ENCODE measurements at places on chromosomes 7 and 10.

GRCh38 chr7:22671177-22671879, 55.7 kb upstream of the IL6 start:
- DNase-seq = no peak

- peak; percentile 70 for DNase-seq
Observed at GRCh38 chr10:131885391-131886165, 15.2 kb upstream of the PPP2R2D start.

GRCh38 chr7:99789441-99790070, 5.6 kb upstream of the CYP3A4 start:
- no peak for DNase-seq

DNA sequence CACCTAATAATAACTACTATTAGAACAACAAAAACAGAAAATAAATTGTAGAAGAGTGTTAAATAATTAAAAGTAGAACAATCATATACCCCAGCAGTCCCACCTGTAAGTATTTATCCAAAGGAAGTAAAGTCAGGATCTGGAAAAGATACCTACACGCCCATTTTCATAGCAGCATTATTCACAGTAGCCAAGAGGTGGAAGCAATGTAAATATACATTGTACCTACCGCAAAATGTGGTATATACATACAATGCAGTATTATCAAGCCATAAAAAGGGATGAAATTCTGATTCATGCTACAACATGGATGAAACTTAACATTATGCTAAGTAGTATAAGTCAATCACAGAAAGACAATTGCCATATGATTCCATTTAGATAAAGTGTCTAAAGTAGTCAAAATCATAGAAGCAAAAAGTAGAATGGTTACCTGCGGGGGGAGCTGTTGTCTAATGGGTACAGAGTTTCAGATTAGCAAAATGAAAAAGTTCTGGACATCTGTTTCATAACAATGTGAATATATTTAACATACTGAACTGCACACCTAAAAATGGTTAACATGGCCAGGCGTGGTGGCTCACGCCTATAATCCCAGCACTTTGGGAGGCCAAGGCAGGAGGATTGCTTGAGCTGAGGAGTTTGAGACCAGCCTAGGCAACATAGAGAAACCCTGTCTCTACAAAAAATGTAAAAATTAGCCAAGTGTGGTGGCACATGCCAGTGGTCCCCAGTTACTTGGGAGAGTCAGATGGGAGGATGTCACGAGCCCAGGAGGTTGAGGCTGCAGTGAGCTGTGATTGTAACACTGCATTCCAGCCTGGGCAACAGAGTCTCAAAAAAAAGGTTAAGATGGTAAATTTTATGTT, 6.0 kb upstream of the TMED4 start:
- peak; percentile 37 for DNase-seq

DNA sequence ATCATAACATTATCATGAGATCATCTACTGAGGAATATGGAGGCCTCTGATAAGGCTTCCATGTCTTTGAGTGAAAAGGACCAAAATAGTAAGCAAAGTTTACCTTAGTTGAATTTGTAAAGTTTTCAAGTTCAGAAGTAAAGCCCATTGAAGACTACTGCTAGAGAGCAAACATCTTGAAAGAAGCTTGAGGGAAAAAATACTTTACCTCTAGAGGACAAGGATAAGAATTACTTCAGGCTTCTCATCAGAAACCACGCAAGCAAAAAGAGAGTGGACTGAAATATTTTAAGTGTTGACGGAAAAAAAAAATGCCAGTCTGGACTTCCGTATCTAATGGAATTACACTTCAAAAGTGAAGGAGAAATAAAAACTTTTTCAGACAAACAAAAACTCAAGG, 114.3 kb downstream of the MPP7 start:
- DNase-seq = no peak

- no peak for DNase-seq
Observed at GRCh38 chr7:80843018-80843677, 75.7 kb downstream of the SEMA3C start.

DNA sequence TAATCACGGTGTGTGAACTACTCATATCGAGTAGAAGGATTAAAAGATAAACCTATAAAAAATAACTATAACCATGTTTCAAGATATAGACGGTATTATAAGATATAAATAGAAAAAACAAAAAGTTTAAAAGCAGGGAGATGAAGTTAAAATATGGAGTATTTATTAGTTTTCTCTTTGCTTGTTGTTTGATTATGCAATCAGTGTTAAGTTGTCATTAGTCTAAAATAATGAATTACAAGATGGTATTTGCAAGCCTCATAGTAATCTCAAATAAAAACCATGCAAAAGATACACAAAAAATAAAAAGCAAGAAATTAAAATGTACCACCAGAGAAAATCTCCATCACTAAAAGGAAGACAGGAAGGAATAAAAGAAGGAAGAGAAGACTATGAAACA, 83.3 kb downstream of the TES start:
- DNase-seq = no peak

DNA sequence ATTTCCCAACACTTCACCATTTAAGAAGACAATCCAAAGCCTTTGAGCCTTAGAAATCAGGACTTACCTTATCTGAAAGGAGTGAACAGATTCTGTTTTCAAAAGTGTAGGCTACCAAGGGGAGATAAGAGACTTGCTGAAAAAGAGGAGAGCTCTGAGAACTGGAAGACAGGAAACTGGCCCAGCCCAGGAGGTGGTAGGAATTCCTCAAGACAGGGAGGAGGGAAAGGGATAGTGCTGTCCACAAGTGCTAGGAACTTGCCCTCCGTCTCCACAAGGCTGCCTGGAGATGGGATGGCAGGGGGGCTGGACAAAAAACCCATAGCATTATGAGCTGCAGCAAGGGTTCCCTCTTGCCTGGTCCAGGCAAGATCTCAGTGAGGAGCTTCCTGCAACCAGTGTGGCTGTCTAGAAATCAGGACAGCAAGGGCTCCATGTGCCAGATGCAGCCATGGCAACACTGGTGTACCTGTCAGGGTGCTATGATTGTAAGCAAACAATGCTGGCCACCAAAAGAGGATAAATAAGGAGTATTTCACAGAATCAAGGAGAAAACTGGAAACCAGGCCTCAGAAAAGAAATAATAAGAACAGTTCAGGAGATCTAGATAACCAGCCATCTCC, 22.7 kb upstream of the FRMD4A start:
- DNase-seq = no peak

- DNase-seq = no peak
Observed at GRCh38 chr10:128780156-128780761, 654.0 kb upstream of the MKI67 start.

DNA sequence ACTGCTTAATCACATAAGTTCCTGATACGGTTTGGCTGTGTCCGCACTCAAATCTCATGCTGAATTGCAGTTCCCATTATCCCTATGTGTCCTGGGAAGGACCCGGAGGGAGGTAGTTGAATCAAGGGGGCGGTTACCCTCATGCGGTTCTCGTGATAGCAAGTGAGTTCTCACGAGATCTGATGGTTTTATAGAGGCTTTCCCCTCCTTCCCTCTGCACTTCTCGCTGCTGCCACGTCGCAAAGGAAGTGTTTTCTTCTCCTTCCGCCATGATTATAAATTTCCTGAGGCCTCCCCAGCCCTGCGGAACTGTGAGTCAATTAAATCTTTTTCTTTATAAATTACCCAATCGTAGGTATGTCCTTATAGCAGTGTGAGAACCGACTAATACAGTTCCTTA, 226.2 kb downstream of the SKAP2 start:
- no peak for DNase-seq

DNA sequence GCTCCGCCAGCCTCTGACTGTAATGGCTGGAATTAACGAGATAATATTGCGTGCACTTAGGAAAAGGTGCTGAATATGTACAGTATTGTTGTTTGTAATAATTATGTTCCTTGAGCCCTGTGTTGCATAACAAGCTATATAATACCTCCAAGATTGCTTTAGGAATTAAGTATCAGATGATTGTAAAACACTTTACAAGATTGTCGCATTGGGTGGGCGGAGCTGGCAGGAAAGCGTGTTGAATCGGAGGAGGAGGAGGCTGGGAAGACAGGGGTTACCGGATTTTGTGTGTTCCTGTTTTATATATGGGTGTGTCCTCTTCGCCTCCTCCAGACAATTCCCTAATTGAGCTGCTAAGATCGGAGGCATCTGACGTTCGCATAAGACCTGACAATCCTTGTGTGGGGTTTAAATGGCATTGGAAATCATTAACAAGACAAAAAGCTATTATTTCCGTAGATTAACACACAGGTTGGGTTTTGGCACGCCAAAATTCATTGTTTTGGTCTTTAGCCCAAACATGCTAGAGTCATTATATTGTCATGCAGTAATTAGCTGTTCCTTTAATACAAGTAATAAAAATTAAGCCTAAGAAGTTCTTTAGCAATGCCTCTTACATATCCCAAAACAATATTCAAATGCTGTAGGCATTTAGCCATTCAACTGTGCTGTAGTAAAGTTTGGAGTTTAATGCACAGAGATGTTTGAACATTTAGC, 192.9 kb upstream of the SH2B2 start:
- DNase-seq = no peak

- DNase-seq = no peak
Observed at GRCh38 chr10:84292502-84292901, 35.9 kb upstream of the CCSER2 start.

DNA sequence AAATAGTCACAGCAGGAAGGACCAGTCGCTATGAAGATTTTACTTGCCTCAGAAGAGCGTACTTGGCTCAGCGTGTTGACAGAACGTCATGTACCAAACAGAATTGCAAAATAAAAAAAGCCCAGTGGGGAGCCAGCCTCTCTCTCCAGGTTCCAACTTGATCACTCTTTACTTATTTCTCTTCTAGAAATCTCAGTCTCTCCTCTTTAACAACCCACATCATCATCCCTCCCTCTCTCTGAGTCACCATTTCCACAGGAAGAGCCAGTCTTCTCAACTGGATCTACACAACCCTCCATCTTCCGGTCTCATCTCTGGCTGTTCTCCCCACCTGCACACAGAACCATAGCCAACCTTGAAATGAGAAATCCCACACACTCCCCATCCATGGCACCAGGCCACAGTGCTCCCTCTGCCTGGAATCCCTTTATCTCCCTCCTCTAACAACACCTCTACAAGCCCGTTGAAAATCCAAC, 718.3 kb downstream of the GRID1 start:
- DNase-seq = no peak

DNA sequence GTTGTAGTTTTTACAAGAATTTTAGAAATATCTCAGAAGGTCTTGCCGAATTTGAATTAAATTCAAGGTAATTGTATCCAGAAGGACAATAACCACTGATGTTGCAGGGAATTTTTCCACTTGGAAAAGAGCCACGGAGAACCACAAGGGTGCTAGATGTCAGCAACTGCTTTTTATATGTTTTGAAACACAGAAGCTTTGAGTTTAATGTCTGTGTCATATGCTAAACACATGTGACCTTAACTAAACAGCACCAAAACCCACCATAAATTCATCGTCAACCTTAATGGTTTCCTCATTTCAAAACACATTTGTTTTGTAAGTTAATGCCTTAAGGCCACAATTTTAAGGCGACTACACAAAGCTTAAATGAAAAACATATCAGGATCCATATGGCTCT, 106.9 kb downstream of the COL28A1 start:
- DNase-seq = no peak

DNA sequence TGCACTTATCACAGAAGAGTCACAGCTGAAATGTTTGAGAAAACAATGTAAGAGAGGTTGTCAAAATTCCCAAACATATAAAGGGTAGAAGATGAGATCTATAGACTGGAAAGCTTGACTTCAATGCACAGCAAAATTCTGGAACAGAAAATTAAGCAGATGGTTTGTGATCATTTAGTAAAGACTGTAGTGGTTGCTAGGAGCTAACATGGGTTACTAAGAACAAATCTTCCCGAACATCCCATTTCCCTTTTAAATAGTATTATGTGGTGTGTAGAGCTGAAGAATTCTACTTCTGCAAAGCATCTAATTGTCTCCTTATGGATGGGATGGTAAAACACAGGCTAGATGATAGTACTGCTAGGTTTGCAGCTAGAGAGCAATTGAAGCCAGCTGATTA, 312.3 kb downstream of the CAMK1D start:
- no peak for DNase-seq

GRCh38 chr7:151436446-151437158, 3.3 kb downstream of the CRYGN start:
- no peak for DNase-seq

- DNase-seq = no peak
Observed at GRCh38 chr10:88162852-88163251, 299.4 kb downstream of the PTEN start.

- DNase-seq = no peak
Observed at GRCh38 chr7:1418505-1419309, 40.6 kb downstream of the MICALL2 start.

GRCh38 chr7:142445019-142445686, 187.3 kb upstream of the PRSS58 start:
- no peak for DNase-seq

- no peak for DNase-seq
Observed at GRCh38 chr7:96861-97260, 95.5 kb upstream of the FAM20C start.

GRCh38 chr10:47195274-47195885, 104.6 kb upstream of the GDF10 start:
- no peak for DNase-seq

DNA sequence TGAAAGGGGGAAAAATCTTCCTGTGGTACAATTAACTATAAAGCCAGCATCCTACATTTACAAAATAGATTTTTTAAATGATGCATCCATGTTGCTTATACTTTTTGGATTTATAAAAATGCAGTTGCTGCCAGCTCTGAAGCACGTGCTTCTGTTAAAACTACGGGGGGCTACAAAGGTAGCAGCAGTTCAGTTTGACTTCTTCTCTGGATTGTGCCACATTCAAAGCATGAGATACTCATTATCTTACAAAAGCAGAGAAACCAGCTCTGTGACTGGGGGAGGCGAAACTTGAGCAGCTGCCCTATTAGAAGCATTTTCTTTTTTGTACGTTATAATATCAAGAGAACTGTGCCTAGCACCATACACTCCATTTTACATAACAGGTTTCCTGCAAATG, 31.1 kb downstream of the NEUROD6 start:
- no peak for DNase-seq

DNA sequence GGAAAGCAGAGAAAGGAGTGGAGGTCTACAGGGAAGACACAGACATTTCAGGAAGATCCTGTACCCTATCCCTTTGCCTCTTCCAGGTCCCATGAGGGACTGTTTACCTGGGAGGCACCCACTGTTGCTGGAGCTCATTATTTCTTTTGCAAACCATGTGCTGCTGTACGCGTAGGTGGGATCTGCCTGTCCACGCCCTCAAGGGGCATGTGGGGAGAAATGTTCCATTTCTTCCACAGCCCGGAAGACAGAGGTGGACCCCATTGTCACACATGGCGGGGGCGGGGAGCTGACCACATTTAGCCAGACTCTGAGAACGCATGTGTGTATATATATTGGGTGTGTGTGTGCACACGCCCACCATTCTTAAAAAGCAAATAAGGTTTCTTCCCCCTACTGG, 2.0 kb downstream of the PLXNA4 start:
- DNase-seq = no peak

DNA sequence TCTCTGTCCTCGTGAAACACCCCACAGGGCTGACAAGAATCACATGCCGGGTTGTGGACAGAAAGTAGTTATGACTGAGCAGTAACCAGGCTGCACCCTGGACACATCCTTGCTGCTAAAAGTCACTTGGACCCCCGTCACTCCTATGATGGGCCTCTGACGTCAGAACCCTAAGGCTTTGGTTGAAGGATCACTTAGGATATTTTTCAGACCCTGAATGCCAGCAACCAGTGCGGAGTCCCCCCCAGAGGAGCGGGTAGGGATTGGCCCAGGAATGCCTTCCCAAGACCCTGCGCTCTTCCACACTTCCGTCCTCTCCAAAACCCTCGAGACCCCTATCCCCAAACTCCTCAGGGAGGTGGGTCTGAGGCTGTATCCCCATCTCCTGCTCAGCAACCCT, 52.1 kb downstream of the CFAP46 start:
- DNase-seq = no peak
